ENCODE measurements at places on chromosomes 1 and 21.

DNA sequence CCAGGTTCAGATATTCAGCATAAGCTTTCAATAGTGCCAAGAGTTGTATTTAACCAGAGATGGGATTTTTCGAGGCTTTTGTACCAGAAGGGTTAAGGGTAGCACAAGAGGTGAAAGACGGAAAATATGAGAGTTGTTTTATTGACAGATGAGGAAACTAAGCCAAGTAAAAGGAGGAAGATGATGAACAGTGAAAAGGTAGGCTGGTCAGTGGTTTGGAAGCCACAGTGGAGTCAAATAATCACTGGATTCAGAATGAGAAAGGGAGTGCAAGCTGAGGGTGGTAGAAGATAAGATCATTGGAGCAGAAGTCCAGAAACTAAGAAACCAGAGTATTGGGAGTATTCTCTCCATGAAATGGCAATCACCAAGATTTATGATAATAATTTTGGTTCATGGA is 45.7 kb downstream of the ANGPTL1 start:
- no peak for DNase-seq

DNA sequence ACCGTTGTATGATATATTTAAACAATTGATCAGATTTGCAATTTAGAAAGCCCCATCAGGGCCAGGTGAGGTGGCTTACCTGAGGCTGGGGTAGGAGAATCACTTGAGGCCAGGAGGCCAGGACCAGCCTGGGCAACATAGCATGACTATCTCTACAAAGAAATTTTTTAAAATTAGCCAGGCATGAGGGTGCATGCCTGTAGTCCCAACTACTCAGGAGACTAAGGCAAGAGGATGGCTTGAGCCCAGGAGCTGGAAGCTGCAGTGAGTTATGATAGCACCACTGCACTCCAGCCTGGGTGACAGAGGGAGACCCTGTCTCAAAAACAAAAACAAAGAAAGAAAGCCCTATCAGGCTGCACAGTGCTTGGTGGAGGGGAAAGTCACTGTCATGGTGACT is 159.9 kb upstream of the RAB4A start:
- no peak for DNase-seq

DNA sequence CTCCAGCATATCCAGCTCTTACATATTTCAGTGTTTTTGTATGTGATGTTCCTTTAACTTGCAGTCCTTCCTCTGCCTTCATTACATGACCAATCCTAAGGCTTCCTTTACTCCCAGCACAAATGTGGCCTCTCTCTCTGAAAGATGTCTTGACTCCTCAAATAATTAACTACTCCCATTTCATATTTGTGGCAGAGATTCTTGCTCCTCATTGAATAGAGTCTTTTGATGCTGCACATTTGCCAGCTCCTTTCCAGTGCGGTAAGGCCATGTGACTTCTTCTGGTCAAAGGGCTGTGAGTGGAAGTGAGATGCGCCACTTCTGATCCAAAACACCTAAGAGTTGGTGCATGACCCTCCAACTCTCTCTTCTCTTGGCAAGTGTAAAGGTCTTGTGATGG is 19.1 kb upstream of the LAMC1 start:
- no peak for DNase-seq

DNA sequence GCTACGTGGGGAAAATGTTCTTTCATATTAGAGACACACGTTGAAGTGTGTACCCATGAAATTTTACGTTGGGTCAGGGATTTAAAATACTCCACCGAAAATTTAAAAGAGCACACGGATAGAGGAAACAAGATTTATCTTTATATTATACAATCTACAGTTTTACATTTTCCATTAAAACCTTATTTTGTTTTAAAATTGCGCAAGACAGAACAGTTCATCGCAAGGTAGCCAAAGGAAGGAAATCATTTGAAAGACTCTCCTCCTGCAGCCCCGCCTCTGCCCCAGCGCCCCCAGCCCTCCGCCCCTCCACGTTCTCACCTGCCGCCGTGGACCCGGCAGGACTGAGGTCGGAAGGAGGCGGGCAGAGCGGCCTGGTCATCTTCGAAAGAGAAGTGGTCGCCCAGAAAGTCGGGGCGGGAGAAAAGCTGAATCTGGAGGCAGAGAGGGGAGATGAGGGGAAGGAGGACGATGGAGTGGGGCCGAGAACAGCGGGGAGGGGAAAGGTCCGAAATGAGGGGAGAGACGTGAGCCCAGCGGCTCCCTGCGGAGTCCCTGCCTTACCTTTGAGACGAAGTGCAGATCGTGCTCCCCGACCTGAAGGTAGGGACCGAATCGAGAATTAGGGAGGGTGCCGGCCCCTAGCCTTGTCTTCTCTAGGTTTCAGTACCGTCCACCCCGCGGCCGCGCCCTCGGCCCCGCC is 18.0 kb downstream of the CRYBG2 start:
- DNase-seq = no peak

DNA sequence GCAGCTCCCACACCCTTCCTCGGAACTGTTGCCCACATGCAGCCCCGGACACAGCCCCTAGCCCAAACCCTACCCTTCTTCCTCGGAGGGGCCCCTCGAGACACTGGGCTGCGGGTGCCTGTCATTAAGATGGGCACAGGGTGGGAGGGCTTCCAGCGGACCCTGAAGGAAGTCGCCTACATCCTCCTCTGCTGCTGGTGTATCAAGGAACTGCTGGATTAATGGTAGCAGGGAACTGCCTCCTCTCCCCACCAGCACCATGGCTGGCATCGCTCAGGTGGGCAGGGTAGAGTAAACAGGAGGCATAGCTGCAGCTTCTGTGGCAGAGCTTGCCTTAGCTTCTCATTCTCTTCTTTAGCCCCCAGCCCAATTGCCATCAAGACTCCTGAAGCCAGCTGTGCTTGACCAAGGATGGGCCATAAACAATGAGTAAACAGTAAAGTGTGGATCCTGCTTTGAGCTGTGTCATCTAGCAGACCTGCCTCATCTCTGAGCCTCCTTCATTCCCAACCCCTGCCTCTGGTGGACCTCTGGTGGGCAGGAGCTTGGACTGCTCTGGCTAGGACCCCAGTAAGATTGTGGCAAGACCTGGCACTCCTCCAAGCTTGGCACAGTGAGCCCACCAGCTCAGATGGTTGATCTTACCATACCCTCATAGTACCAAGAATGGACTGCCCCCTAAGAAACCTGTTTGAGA is at the start of gene LENEP:
Gene LENEP (plus strand): TSS at position 15 of the 697 bp plus-strand sequence. CDS start 22 bp downstream, at position 37.
- no peak for DNase-seq

- no peak for DNase-seq
These were observed 1.0 kb downstream of the RAB7B start for GRCh38 chr1:206002160-206002559.

- DNase-seq = no peak
These were observed 18.4 kb downstream of the ERG start for GRCh38 chr21:38479641-38480525.

DNA sequence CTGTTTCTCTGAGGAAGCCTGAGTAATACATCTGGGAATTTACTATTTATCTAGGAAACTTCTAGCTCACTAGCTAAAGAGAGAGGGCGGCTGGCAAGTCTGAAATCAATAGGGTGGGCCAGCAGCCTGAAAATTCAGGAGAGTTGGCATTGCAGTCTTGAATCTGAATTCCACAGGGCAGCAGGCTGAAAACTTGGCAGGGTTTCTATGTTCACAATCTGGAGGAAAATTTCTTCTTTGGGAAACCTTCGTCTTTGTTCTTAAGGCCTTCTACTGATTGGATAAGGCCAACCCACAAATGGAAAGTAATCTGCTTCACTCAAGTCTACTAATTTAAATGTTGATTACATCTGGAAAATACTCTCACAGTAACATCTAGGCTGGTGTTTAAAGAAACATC is 101.0 kb upstream of the COG2 start:
- DNase-seq = no peak

Measured in urothelium cell line (cell line).